ENCODE measurements at places on chromosomes 13 and 19.
A peak's percentile ranks its signal among the peaks of the same experiment; 100 is the strongest.

GRCh38 chr19:49887037-49887664 lies 9.5 kb downstream of the IL4I1 start:
- no peak for DNase-seq

DNA sequence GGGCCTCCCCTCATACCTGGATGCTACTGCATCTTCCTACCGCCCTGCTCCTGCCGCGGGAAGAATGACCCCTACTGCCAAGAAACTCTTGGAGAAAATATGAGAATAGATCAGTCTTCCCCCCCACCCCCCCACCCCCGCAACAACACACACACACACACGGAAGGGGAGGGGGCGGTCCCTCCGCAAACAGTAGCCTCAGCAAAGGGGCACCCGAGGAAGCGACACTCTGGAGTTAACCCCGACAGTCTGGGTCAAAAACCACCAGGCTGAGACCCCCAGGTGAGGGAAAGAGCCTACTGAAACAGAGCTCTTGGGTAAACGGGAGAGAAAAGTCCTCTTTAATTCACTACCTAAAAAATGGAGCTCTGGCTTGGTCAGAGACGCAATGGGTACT lies 1.2 kb downstream of the MED26 start:
- DNase-seq = no peak

- no peak for DNase-seq
Measured at GRCh38 chr19:48480183-48480557, 11.0 kb downstream of the CYTH2 start.

- DNase-seq = no peak
Measured at GRCh38 chr19:37551129-37551993, 43.2 kb downstream of the ZNF571 start.

DNA sequence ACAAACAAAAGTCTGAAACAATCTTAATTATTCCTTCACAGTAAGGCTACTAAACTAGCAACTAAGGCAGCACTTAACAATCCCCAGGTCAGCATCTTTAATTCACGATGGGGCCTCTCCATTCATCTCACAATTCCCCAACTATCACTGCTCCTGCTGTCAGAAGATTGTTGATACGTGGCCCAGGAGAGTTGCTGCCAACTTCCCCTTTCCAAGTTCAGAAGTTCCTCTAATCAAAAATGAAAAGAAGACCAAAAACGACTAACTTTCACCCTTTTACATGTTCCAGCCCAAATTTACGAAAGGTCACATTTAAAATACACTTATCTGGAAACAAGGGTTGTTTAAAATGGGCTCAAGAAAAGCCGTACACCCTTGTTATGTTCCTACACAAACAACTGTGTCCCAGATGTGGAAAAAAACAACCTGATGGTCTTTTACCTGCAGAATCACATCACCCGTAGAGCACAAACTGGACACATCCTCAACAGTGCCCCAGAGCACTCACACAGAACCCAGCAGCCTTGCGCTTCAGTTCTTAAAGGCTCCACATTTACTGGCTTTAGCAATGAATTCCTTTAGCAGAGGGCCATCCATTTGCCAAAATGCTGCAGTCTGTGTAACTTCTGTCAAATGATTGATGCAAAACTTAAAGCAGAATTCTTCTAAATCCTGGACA lies 38.0 kb downstream of the PHF11 start:
- DNase-seq = no peak

- DNase-seq = peak; percentile 99
Measured at GRCh38 chr19:49487277-49488045, at the start of gene RPL13A. RPL13A (plus strand) TSS chr19:49487608; CDS start chr19:49487630, 22 bp downstream.

DNA sequence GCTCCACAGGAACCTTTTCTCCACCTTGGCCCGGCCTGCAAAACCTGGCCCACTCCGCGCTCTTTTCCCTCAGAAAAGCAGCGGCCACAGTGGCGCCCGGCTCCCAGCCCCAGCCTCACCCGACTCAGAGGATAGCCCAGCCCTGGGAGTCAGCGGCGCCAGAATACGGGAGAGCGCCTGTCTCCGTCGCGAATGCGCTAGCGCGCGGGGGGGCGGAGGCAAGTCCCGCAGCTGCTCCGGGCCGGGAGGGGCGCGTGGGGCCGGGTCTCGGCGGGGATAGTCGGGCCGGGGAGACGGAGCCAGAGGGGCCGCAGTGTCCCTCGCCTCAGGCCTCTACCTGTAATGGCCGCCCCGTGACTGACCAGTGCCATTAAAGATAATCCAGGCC lies at the start of gene ZFP30:
TSS of gene ZFP30 (minus strand) at position 165 of the 388 bp plus-strand sequence. CDS start 7,643 bp downstream, outside the sequence.
- peak; percentile 53 for DNase-seq

DNA sequence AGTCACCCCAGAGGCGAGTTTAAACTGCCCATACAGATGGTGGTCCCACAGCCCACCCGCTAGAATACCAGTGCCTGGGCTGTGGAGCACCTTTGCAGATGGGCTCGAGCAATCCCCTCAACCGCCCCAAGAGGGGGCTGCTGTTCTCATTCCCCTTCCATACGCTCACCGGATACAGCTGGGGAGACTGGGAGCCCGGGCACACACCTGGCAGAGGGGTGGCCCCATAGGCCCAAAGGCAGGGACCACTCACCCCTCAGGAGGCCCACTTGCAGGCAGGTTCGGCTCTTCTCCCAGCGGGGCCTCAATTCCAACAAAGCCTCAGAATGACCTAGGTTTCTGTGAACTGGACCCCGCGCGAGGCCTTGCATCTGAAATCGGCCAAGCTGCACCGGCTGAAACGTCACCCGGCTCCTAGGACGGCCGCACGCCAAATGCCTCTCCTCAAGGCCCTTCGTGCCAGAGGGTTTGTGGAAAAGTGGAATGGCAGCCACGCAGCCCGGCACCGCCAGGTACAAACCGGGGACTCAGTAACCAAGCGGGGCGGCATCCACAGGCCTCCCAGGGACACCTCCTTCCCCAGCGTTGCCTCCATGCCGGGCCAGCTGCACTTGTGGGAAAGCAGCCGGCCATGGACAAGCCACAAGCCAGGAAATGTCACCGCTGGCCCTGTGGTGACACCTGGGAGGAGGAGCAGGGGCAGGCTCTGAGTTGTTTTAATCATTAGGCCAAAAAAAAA lies 18.7 kb downstream of the MLLT1 start:
- DNase-seq = no peak

DNA sequence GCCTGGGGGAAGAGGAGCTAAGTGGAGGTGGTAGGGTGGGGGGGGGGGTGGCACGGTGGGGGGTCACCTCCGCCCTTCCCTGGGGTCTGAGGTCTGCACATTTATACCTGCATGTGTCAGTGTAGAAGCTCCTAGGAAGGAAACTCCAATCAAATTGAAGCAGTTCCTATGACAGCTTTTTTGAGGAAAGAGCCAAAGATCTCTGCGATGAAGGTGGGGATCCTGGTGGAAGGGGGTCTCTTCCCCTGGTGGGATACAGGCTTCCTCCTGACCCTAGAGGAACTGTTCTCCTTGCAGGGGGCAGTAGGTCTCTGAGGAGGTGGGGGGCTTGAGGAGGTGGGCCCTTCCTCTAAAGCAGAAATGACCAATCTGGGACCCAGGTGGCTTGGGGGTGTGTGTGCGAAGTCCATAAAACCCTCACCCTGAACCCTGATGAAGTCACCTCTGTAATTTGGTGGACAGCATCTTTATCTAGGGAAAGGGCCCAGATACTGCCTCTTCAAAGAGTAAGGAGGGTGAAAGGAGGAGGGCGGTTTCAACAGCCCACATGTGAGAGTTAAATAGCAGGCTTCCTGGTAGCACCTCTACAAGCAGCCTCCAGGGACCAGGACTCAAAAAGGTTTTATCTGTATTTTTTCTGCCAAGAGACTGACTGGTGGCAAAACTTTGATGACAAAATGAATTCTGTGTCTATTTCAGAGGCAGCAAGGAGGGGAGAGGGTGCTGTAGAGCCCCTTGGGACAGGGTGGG lies 12.9 kb downstream of the RANBP3 start:
- no peak for DNase-seq

DNA sequence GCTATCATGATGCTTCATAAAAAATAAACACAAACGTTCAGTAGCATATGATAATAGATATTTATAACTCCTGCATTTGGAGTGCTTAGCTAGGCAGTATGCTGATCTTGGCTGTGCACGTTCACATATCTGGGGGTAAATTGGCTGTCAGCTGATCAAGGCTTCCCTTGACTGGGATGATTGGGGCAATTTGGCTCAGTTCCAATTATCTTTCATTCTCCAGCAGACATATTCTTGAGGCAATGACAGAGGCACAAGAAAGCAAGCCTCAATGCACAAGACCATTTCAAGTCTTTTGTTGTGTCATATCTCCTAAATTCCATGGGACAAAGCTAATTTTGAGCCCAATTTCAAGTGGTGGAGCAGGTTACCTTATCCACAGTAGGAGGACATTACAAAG lies 142.0 kb downstream of the DLEU7 start:
- DNase-seq = no peak

DNA sequence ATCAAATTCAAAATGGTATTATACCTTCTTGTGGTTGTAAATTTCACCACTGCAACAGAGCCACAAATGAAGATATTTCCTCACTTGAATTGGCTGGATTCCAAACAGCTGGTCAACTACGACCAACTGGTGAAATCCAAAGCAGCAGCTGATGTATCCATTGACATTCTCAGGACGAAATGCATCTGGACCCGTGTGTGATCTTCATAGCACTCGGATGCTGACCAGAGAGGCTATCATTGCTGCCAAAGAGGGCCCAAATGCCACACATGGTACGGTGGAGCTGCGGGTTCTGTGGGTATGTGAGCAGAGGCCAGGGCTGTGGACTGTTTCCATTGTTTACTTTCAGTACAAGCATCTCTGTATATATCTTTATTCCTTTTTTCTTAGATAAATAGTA lies 25.6 kb upstream of the PCCA start:
- no peak for DNase-seq

DNA sequence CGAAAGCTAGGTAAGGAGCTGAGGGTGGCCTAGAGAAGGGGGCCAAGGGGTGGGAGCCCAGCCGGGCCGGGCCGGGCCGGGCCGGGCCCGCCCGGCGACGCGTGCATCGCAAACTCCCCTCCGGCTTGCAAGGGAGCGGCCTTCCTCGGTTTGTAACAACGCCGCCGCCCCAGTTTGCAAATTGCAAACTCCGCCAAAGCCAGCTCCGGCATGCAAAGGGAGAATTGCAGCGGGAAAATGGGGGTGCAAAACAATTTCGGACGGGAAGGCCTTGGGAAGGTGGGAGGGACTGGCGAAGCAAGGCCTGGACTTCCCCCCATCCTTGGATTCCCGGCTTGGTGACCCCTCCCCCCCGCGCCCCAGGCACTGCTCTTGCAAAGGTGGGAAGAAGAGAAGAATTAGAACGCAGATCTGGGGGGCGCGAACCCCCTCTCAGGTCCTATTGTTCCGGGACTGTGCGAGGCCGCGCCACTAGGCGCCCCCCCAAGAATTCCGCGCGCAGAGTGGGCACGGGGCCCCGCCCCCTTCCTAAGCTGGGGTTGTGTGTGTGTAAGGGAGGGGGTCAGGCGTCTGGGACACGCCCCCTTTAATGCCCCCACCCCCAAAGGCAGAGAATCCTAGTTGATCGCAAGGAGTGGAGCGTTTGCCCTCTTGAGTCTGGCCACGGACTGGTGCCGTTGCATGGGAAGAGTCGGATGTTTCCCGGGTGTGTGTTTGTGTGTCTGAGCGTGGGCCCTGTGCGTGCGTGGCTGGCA lies 926 bp downstream of the PRR12 start:
- no peak for DNase-seq

GRCh38 chr13:43977911-43978310 lies 98.2 kb downstream of the LACC1 start:
- DNase-seq = no peak

DNA sequence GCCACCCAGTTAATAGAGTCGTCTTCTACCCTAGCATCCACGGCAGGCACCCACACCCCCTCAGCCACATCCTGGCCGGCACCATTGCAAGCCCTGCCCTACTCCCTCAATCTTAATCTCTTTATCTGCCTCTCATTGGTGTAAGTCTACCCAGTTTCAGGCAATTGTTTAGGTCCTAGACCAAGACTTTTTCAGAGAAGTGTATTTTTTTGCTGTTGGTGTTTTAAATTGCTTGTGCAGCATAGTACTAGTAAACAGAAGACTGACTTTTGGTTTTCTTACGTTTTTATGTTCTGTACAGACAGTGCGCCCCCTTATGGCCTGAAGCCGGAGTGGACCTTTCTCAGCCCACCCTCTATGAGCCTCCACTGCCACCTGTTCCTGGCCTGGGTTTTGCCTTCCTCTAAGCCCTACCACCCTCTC lies 2.3 kb upstream of the LCP1 start:
- DNase-seq = peak; percentile 60

GRCh38 chr19:6221878-6222746 lies 57.7 kb downstream of the MLLT1 start:
- no peak for DNase-seq

GRCh38 chr13:83232626-83233025 lies 649.6 kb downstream of the SLITRK1 start:
- no peak for DNase-seq

- no peak for DNase-seq
Measured at GRCh38 chr19:1235625-1236538, 1.9 kb downstream of the CBARP start.

DNA sequence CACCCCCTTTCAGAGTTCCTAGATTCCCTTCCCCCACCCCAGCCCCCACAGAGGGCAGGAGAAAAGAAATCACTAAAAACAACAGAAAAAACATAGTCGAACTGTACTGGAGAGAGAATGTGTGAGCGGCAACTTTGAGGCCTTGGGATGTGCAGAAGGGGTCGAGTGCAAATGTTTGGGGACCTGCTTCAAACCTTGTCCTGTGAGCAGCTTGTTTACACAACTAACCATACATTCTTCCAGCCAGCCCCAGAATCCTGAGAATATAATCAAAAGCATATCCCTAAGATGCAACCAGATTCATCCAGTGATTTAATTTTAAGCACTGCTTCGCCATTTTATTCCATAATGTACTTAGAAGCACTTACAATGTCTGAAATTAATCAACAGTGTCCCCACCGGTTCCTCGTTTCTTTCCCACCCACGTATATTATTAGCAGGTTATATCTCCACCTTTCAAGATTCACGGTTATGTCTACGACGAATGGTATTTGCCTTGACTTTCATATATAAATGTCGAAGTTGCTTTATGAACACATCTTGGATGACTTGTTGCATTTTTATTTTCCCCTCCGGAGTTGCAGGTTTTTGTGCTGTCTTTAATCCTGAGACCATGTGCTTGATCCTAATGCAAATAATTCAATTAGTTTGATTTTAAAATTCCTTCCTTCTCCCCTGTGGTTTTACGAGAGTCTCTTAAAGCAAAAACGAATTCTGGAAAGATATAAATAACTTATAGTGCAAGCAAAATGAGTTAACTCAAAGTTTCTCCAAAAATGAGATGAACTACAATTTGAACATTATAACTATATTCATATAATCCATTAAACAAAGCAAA lies 107.6 kb downstream of the ZIC5 start:
- no peak for DNase-seq

- no peak for DNase-seq
Measured at GRCh38 chr19:39372941-39373340, 18.0 kb downstream of the PAF1 start.

- no peak for DNase-seq
Measured at GRCh38 chr19:55212447-55212846, 3.1 kb upstream of the PTPRH start.
